ENCODE measurements at places on chromosomes 4 and X.

DNA sequence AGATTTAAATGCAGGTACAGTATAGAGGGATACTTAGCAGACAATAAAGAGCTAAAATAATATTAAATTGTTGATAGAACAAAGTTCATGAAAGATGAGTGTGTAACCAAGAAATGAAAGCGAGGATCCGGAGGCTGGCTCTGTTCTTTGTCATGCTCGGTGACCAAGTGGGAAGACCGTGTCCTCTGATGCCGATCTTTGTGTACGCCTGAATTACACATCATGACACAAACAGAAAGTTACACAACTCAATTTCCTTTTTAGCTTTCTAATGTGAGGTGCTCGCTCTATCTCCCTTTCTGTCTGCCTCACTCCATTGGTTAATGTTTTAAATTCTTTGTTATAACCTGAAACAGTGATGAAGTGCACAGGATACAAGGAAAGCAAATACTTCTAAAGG is 114.8 kb upstream of the NEIL3 start:
- no peak overlapping the region for H3K27ac ChIP-seq
- H3K4me1 ChIP-seq: peaks cover 5% of the 10 kb centered on the region
- no peak for DNase-seq

DNA sequence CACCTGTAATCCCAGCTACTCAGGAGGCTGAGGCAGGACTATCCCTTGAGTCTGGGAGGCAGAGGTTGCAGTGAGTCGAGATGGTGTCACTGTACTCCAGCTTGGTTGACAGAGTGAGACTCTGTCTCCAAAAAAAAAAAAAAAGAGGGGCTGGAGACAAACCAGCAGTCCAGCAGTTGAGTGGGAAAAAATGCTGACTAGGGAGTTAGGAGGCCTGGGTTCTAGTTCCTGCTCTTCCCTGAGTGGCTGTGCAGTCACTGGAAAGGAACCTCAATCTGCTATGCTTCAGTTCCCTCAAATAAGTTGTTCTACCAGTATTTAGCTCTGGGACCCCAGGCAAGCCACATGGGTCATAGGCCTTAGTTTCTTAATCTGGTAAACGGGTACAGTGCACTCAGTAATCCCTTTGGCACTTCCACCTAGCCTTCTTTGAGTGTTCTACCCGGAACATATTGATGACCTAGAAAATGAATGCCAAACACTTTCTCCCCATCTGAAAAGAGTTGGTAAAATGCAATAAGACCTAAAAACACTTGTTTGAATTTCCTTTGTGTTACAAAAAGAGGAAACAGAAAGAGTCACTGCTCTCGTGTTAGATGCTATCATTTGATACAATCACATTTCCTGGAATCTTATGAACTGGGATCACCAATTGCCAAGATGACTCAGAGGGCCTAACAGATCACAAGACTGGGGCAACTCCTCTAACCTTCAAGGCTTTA is 99.3 kb upstream of the EGFL6 start:
- H3K27me3 ChIP-seq: no peaks in the 10 kb centered on the region
- H3K36me3 ChIP-seq: no peaks in the 10 kb centered on the region
- DNase-seq: no peak
- no peak overlapping the region for H3K4me3 ChIP-seq
- H3K4me1 ChIP-seq: peaks cover 41% of the 10 kb centered on the region

- H3K4me3 ChIP-seq: no peak overlapping the region
- H3K27ac ChIP-seq: no peak overlapping the region
- no peak for DNase-seq
- no peaks in the 10 kb centered on the region for H3K36me3 ChIP-seq
- no peaks in the 10 kb centered on the region for H3K4me1 ChIP-seq
- H3K27me3 ChIP-seq: peaks cover 7% of the 10 kb centered on the region
Measured at GRCh38 chr4:149441338-149441737, 374.3 kb downstream of the IQCM start.

- H3K4me3 ChIP-seq: no peak overlapping the region
- DNase-seq: peak; percentile 79
- no peak overlapping the region for H3K27ac ChIP-seq
- no peaks in the 10 kb centered on the region for H3K4me1 ChIP-seq
- H3K27me3 ChIP-seq: peaks cover 39% of the 10 kb centered on the region
Measured at GRCh38 chr4:6359536-6360308, 90.1 kb downstream of the WFS1 start.

DNA sequence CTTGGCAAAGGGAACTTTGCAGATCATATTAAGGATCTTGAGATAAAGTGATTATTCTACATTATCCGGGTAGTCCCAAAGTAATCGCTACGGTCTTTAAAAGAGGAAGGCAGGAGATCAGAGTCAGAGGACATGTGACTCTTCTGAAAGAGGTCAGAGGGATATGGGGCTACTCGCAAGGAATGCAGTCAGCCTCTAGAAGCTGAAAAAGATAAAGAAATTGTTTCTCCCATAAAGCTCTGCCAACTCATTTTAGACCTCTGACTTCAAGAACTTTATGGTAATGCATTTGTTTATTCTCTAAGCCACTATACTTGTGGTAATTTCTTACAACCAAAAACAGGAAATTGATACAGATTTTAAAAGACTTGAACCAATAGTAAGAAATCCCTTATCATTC is 48.6 kb downstream of the NPY5R start:
- no peaks in the 10 kb centered on the region for H3K36me3 ChIP-seq
- no peak overlapping the region for H3K4me3 ChIP-seq
- no peak overlapping the region for H3K27ac ChIP-seq
- H3K4me1 ChIP-seq: no peaks in the 10 kb centered on the region
- peaks cover 12% of the 10 kb centered on the region for H3K27me3 ChIP-seq
- DNase-seq: no peak

DNA sequence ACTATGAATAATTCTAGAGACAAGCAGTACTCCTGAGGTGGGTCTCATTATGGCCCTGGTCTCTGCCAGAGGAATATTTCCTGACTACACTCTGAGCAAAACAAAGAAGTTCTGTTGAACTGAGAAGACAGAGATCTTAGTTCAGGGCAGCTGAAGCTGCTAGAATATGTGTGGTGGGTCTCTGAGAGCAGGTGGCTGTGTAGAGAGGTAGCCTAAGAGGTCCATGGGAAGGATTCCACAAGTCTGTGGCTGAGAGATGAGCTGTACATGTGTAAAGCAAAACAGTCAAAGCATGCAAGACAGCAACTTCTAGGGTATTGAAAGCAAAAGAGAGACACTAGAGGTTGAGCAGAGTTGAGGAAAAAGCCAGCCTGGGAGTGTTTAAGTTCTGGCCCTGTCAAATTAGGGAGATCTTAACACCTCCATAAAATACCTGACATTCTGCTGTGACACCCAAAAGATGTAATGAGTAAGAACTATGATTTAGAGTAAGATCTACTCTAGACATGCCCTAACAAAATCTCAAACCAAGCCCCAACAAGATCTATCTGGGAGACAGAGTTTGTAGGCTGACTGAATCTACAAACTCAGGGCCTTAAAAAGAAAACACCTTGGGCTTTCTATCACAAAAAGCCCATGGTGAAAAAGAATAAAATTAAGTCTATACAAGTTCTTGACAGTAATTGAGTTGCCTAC is 274.4 kb downstream of the BANK1 start:
- DNase-seq: no peak
- H3K27ac ChIP-seq: no peak overlapping the region
- no peaks in the 10 kb centered on the region for H3K36me3 ChIP-seq
- no peak overlapping the region for H3K4me3 ChIP-seq
- H3K4me1 ChIP-seq: no peaks in the 10 kb centered on the region

- no peak overlapping the region for H3K27ac ChIP-seq
- peaks cover 23% of the 10 kb centered on the region for H3K4me1 ChIP-seq
- DNase-seq: peak; percentile 26
- peaks cover 3% of the 10 kb centered on the region for H3K36me3 ChIP-seq
- no peaks in the 10 kb centered on the region for H3K27me3 ChIP-seq
- no peak overlapping the region for H3K4me3 ChIP-seq
Measured at GRCh38 chrX:2449135-2449886, 51.5 kb downstream of the DHRSX start.

- no peak overlapping the region for H3K27ac ChIP-seq
- no peak overlapping the region for H3K4me3 ChIP-seq
- H3K27me3 ChIP-seq: peaks cover 9% of the 10 kb centered on the region
- H3K36me3 ChIP-seq: no peaks in the 10 kb centered on the region
- no peak for DNase-seq
Measured at GRCh38 chrX:95762716-95763115, 921.9 kb upstream of the DIAPH2 start.

DNA sequence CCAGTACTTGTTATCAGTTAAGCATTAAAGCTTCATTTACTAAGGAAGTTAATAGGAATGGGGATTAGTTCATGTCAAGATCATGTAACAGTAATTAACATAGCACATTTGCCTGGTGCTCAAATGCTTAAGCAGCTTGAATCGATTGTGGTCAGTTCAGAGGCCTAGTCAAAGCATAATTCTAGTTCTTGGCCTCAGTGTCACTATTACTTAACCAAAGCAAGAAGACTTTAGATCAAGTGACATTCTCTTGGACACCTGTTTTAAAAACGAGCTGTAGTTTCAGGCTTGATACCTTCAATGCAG is 115.2 kb upstream of the BMPR1B start:
- H3K36me3 ChIP-seq: peaks cover 34% of the 10 kb centered on the region
- H3K27ac ChIP-seq: peak overlapping the region; percentile 74
- H3K4me1 ChIP-seq: peaks cover 23% of the 10 kb centered on the region
- H3K4me3 ChIP-seq: no peak overlapping the region
- no peak for DNase-seq

- no peak overlapping the region for H3K27ac ChIP-seq
- H3K4me3 ChIP-seq: no peak overlapping the region
- H3K4me1 ChIP-seq: peaks cover 11% of the 10 kb centered on the region
- no peaks in the 10 kb centered on the region for H3K27me3 ChIP-seq
Measured at GRCh38 chr4:15244354-15244753, 183.5 kb upstream of the C1QTNF7 start.

GRCh38 chr4:101217353-101218031 is 129.8 kb downstream of the PPP3CA start:
- no peak for DNase-seq
- no peak overlapping the region for H3K4me3 ChIP-seq
- no peaks in the 10 kb centered on the region for H3K27me3 ChIP-seq
- peak overlapping the region; percentile 75 for H3K27ac ChIP-seq
- H3K36me3 ChIP-seq: no peaks in the 10 kb centered on the region

- H3K4me3 ChIP-seq: peak overlapping the region; percentile 73
- peak overlapping the region; percentile 95 for H3K27ac ChIP-seq
- peak; percentile 94 for DNase-seq
- H3K36me3 ChIP-seq: peaks cover 5% of the 10 kb centered on the region
- no peaks in the 10 kb centered on the region for H3K27me3 ChIP-seq
- peaks cover 19% of the 10 kb centered on the region for H3K4me1 ChIP-seq
Measured at GRCh38 chrX:74536152-74536831, 78.1 kb downstream of the RLIM start.

DNA sequence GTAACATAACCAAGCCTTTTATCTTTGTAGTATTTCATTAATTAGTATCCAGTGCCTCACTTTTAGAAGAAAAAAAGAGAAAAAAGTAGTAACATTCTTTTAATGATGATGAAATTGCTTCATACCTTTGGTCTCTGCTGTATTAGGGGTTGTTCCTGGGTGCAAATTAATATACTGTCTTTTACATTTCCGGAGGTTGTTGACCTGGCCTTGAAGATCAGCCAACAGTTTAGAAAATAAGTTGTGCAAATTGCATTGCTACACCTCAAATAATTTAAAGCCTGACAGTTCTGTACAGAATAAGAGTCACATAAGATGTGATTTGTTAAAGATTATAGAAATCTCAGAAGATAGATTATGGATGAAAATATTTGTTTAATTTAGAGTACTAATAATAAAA is 3.8 kb downstream of the NFKB1 start:
- H3K4me1 ChIP-seq: peaks cover 46% of the 10 kb centered on the region
- no peak for DNase-seq
- no peaks in the 10 kb centered on the region for H3K36me3 ChIP-seq
- no peaks in the 10 kb centered on the region for H3K27me3 ChIP-seq
- no peak overlapping the region for H3K4me3 ChIP-seq
- H3K27ac ChIP-seq: no peak overlapping the region

DNA sequence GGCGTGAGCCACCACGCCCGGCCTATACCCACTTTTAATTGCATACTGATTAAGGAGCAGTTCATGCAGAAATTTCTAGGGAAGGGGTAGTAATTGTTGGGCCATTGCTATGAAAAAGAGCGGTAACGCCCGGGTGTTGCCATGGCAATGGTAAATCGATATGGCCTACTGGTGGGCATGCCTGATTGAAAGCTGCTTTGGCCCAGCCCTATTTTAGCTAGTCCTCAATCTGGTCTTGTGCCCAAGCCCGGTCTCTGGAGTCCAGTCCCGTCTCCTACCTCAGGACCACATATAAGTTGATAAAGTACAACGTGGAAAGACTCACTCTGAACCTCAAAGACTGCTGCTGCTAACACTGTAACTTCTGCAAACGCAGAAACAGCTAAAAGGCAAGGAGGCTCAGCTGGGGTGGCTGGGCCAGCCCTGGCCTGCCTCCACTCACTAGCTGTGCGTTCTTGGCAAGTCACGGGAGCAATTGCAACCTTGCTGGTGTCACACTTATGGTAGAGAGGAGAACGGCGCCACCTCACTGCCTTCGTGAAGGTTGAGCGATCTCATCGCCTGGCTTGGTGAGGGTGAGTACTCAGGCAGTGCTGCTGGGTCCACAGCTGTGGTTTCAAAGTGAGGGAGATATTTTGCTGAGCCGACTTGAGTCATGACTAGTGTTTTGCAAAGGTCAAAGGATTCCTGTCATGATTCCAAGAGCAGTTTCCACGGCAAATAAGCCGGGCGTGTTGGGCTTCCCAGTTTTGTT is 57.0 kb upstream of the GRPEL1 start:
- no peak for DNase-seq
- peaks cover 15% of the 10 kb centered on the region for H3K4me1 ChIP-seq
- peak overlapping the region; percentile 53 for H3K27ac ChIP-seq
- H3K27me3 ChIP-seq: peaks cover 24% of the 10 kb centered on the region
- no peaks in the 10 kb centered on the region for H3K36me3 ChIP-seq

GRCh38 chr4:17561195-17561909 is 15.6 kb upstream of the LAP3 start:
- no peak overlapping the region for H3K27ac ChIP-seq
- no peak overlapping the region for H3K4me3 ChIP-seq
- H3K4me1 ChIP-seq: peaks cover 5% of the 10 kb centered on the region
- H3K36me3 ChIP-seq: no peaks in the 10 kb centered on the region

GRCh38 chr4:88097781-88098180 is 60.7 kb downstream of the ABCG2 start:
- no peak for DNase-seq
- no peak overlapping the region for H3K27ac ChIP-seq
- H3K4me3 ChIP-seq: no peak overlapping the region
- H3K27me3 ChIP-seq: peaks cover 1% of the 10 kb centered on the region
- no peaks in the 10 kb centered on the region for H3K4me1 ChIP-seq

- H3K36me3 ChIP-seq: peaks cover 2% of the 10 kb centered on the region
- no peak overlapping the region for H3K27ac ChIP-seq
- no peak for DNase-seq
- no peaks in the 10 kb centered on the region for H3K4me1 ChIP-seq
- H3K27me3 ChIP-seq: no peaks in the 10 kb centered on the region
Measured at GRCh38 chrX:40968180-40968579, 117.1 kb upstream of the USP9X start.

DNA sequence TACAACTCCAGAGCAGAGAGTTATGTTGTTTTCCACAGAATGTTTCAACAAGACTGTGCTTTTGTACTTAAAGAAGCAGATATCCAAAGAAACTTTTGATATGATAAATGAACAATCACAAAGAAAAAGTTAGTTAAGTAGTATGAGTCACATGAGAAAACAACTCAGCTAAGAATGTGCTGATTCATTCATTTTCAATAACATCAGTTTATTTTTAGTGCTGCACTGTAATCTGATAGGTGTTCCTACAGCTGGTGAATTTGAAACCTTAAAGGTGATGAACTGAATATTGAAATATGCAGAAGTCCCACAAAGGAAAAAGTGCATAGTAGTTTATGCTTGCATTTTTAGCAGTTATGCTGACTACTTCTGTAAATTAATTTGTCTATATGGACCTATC is 180.3 kb upstream of the TENM3 start:
- H3K27ac ChIP-seq: peak overlapping the region; percentile 91
- H3K4me3 ChIP-seq: no peak overlapping the region
- H3K27me3 ChIP-seq: no peaks in the 10 kb centered on the region
- H3K36me3 ChIP-seq: peaks cover 6% of the 10 kb centered on the region
- no peak for DNase-seq
- peaks cover 45% of the 10 kb centered on the region for H3K4me1 ChIP-seq
